HFFc6 (cell line): ENCODE measurements at places on chromosomes 12 and 14.

DNA sequence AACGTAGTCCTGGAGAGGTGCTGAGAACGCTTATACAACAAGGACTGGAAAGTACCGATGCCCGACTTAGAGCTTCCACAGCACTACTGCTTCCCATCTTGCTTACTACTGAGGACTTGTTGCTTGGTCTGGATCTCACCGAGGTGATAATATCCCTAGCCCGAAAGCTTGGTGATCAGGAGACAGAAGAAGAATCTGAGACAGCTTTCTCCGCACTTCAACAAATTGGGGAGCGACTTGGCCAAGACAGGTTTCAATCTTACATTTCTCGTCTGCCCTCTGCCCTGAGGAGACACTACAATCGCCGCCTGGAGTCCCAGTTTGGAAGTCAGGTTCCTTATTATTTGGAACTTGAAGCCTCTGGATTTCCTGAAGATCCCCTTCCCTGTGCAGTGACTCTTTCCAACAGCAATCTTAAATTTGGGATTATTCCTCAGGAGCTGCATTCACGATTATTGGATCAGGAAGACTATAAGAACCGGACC lies 1.1 kb downstream of the TOGARAM1 start:
- DNase-seq, result no peak

DNA sequence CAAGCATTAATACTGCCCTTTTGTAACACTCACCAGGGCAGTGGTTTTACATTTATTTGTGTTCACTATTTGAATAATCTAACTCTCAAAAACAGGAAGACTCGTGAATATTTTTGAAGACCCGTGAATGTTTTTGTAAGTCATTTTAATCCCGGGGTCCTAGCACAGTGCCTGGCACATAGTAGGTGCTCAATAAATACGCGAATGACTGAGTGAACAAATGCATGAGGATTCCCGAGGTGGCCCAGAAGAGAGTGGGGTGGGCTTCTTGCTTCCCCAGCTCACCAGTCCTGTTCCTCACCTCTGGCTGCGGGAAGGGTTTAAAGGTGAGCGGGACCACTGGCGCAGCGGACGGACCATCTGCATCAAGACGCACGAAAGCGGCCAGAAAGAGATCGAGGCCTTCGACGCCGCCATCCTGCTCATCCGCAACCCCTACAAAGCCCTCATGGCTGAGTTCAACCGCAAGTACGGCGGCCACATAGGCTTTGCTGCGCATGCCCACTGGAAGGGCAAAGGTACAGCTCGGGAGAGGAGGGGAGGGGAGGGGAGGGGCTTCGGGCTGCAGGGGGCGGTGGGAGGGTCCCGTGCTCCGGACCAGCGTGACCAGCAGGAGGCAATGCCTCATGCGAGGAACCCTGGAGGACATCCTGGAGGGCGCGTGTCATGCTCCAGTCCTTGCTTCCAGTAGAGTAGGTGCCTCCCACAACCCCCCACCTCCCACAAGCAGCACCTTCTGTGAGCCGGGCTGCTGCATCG lies 98.9 kb downstream of the CMKLR1 start:
- DNase-seq, result no peak

- peak; percentile 24 for DNase-seq
Measured at GRCh38 chr12:121005346-121005815, 10.9 kb downstream of the C12orf43 start.

- peak; percentile 52 for DNase-seq
Measured at GRCh38 chr14:102362084-102362483, 606 bp downstream of the CINP start.

DNA sequence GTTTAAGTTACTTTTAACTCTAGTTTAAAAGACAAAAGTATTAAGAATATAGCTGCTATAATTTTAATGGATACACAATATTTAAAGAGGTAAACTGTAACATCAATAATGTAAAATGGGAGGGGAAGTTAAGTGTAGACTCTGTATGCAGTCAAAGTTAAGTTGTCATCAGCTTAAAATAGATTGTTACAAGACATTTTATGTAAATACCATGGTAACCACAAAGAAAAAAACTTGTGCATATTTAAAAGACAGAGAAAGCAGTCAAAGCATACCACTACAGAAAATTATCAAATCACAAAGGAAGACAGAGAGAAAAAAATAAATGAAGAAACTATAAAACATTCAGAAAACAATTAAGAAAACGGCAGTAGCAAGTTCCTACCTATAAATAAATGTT lies 73.3 kb downstream of the CEP128 start:
- no peak for DNase-seq

- DNase-seq, result no peak
Measured at GRCh38 chr12:18246066-18246465, 15.3 kb upstream of the PIK3C2G start.

DNA sequence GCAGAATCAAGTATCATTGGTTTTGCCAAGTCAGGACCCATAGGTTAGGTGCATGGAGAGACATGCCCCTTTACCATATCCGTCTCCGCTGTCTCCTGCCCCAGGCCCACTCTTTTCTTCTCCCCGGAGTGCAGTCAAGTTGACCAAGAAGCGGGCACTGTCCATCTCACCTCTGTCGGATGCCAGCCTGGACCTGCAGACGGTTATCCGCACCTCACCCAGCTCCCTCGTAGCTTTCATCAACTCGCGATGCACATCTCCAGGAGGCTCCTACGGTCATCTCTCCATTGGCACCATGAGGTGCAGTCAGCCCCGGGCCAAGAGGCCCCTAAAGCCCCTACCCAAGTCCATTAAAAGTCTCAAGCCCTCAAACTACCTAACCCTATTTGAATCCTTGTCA lies 5.0 kb downstream of the GLI1 start:
- DNase-seq, result no peak

- DNase-seq, result no peak
Measured at GRCh38 chr12:105443802-105444652, 113.5 kb downstream of the C12orf75 start.

- no peak for DNase-seq
Measured at GRCh38 chr14:56687123-56687522, 107.5 kb downstream of the TMEM260 start.

DNA sequence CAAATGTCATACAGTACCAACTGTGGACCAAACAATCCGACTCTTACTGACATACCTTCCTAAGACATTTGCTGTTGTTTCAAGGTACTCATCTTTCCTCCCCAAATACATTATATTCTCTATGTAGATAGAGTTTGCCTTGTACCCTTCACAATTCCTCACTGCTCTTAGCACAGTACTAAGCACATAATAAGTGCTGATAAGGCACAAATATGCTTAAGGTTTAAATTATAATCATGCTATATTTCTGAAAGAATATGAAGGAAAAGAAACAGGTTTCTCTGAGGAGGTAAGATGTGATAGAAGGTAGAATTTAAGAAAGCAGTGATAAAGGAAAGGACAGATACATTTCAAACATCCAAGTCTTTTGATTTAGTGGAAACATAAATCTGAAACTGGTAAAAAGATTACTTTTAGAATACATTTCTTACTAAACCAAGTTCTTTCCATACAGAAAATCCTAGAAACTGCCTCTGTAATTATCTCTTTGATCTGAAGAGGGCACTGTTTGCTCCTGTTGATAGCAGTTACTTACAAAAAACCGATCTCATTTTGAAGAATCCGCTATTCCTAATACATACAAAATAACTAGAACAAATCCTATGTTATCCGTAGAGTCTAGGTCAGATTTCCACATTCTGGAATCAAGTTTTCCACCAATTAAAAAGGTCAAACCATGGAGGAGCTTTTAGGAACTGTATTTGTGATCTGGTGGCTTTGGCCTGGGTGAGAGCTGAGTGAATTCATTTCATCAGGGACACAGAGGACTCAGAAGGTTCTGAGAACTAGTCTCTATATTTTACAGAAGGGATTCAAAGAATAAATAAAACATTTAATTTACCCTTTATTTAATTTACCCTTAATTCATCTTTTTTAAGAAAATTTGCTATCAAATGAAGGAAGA lies 311.9 kb downstream of the DAD1 start:
- peak; percentile 23 for DNase-seq

- no peak for DNase-seq
Measured at GRCh38 chr12:124006846-124007713, 34.1 kb downstream of the ZNF664 start.

- no peak for DNase-seq
Measured at GRCh38 chr12:103673891-103674375, 86.9 kb downstream of the STAB2 start.

DNA sequence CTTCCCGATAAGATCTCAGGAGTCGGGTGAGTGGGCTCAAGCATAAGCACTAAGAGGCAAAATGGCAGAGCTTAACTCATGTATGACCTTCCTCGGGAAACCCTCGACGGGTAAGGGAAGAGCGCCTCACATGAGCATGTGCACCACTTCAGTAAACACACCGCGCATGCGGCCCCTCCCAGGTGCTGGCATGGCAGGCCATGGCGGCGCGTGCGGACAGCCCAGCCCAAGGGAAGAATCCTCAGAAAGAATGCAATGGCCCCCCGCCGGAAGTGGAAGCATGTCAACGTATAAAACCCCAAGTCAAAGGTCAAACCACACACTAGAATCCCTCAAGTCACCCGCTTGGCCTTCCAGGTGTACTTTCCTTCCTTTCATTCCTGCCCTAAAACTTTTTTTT lies 6.6 kb upstream of the TNFAIP2 start:
- no peak for DNase-seq

DNA sequence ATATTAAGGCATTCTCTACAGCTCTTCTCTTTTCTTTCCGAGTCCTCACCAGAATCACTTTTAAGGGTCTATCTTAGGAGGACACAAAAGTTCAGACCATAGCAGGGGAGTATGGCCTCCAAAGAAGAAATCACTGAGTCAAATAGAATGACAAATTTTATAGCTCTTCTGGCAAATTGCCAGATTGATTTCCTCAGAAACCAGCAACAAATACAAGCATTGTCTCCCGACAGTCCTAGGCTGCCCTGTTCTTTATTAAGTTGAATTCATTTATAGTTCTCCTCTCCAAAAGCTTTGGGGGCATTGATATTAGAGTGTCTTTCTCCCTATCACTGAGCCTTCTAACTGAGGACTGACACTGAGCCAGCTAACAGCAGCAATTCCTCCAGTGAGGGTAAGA lies 156.4 kb upstream of the FRMD6 start:
- no peak for DNase-seq

DNA sequence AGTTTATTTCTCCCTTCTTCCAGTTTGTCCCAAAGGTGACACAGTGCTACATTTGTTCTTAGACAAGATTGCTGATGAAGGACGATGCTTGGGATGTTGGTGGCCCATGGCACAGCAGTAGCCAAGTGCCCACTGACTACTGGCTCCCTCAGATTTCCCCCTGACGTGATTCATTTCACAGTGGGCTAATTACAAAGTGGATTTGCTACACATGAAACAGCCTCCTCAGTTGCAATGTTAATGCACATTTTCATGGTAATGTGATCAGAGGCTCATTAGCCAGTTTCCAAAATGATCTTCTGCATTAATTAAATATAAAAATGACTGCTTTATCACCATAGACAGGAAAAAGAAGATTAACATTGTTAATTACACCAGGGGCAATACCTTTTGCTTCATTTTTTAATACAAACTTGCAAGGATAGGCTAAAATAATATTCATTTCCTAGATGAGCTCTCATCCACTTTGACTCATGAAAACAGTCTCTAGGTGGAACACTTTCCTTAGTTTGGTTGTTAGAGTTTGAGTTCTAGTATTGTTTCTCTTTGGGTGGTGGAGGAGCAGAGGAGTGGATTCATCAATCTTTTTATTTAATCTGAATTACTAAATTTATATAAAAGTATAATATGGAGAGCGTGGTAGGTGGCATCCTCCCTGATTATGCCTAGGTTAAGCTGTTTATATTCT lies 250.9 kb downstream of the PDZRN4 start:
- DNase-seq, result no peak

GRCh38 chr12:106481246-106481645 lies 101.6 kb upstream of the RFX4 start:
- no peak for DNase-seq

DNA sequence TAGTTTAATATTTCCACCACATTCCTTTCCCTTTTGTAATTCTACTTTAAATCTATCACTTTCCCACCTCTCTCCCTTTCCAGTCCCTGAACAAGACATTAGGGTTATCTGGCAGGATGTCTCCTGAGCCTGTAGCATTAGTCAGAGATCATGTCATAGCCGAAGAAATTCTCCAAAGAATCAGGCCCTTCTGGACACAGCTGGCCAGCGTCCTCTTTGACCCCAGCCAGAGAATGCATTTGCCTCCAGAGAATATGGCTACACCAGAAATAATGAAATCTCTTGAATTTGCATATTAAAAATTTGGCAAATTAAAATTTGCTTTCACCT lies 56.7 kb downstream of the NTF3 start:
- peak; percentile 57 for DNase-seq

- DNase-seq, result no peak
Measured at GRCh38 chr14:22547948-22548750, 40.9 kb downstream of the DAD1 start.

DNA sequence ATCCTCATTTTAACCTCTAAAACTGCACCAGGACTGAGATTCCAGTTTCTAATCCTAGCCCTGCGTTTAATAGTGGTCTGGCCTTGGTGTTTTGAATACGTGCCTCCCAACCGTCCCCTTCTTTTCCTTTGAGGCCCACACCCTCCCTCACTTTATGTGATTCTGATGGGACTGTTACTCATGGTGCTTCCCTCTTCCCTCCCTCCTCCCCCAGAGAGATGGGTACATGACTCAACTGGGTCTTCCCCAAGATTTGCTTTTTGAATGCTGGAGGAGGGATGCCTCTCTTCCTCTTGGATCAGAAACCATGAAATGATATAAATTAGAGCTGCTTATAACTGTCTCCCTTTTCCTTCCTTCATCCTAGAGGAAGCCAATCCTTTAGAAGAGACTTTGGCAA lies 8.2 kb upstream of the PPP2R5E start:
- DNase-seq, result no peak

DNA sequence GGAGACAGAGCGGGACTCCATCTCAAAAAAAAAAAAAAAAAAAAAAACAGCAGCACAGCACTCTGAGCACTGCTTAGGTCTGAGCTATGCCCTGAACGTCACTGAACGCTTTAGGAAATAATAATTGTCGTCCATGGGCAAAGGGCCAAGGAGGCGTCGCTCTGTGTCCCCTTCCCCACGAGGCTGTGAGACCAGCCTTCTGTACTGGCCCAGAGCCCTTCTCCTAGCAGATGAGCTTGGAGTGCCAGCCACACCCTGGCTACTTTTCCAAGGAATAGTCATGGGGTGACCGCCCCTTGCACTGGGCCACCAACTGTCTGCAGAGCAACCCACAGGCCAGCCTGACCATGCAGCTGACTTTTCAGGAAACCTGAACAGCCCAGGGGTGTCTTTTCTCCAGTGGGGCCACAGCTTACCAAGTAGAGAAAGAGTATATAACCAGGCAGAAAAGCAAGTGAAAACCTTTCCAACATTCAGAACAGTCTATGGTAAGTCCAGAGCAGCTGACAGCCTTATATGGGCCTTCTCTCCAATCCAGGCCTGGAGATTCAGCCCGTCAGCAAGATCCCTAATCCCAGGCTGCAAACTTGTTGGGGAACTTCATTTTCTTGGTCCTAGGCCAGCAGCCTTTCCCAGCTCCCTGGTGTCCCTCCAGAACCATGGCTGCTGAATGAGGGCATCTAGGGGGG lies 28.5 kb downstream of the CD9 start:
- no peak for DNase-seq

- no peak for DNase-seq
Measured at GRCh38 chr12:98123021-98123461, 392.3 kb upstream of the TMPO start.
